ENCODE measurements at places on chromosomes 7 and 10.

GRCh38 chr7:157431173-157431950 is 94.6 kb downstream of the DNAJB6 start:
- DNase-seq = no peak

DNA sequence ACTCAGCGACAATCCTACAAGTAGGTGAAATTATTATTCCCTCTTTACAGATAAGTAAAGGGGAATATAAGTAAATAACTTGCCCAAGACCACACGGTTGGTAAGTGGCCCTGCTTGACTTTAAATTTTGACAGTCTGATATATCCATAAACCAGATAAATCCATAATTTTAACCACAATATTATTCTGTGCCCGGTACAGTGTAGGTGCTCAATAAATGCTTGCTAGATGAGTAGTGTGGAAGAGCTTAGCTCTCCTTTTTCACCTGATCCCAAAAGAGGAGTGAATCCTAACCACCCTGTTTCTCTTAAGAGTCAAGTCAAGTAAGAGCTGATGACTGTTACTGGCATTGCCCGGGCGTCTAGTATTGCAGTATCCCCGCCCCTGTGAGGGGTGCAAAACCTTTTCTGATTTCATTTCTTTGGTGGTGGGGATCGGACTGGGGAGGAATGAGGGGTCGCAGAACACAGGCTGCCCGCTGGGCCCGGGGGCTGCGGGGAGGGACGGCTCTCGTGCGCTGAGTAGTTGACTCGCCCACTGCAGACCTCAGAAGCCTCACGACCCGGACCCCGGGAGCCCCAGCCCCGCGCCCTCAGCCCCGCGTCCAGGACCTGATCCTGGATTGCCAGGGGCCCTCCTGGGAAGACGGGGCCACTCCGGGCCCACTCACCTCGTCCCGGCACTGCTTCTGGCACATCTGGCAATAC is 490 bp downstream of the KIN start:
- DNase-seq = no peak

DNA sequence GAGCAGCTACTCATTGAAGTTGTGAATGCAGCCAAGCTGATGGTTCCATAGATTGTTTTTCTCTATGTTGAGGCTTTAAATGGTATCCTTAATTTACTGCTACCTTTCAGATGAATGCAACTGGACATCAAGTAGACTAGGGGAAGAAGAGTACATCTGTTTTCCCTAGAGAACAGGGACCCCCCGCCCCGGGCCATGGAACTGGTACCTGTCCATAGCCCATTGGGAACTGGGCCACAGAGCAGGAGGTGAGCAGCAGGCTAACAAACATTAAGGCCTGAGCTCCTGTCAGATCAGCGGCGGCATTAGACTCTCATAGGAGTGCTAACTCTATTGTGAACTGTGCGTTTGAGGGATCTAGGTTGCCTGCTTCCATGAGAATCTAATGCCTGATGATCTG is 391.3 kb downstream of the AUTS2 start:
- DNase-seq = no peak

- peak; percentile 53 for DNase-seq
Observed at GRCh38 chr7:151550656-151551286, 31.1 kb upstream of the RHEB start.

Measured in small intestine (tissue), 16 donors.